ENCODE measurements at places on chromosomes 2 and 18.

DNA sequence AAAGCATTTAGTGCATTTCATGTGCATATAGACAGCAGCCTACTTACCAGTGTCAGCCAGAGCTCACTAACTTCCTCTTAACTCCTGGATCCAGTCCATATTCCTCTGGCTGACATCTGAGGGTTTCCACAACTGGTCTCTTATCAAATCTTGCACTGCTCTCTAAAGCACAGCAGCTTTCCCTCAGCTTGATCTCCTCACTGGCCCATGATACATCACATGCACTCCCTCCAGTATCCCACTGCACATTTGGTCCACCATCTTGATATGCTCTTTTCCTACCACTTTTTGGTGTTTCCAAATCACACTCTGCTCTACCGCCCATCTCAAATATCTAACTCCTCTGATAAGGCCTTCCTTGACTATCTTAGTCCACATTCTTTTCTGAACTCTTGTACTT, 105.0 kb upstream of the ZFP36L2 start:
- DNase-seq = no peak

DNA sequence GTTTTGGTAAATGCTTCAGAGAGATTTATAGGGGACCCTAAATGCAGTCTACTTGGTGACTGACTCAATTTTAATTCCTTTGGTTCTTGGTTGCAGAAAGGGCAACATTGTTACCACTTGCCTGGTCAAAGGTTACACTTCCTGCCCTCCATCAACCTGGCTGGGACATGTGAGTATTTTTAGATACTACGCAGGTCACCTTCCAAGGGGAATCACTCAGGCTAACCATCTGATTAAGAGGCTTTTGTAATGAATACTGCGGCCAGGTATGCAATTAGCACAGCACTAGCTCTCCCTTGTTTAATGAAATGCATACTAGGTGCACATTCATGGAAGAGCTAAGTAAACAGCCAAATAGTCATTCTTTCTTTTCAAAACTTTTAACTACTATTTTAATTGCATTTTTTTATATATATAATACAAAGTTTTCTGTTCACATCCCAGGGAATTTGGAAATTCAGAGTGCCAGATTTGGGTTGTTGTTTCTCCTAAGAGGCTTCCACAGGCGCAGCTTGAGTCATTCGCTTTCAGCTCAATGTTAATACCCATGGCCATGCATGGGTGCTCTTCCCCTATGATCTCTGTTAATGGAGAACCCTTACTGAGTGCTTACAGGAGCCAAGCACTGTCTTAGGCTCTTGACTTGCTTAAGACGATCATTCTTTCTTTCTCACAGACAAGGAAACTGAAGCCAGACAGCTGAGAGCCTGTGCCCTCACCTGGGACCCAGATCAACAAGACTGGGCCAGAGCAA, 152.2 kb downstream of the MTX2 start:
- DNase-seq = no peak

DNA sequence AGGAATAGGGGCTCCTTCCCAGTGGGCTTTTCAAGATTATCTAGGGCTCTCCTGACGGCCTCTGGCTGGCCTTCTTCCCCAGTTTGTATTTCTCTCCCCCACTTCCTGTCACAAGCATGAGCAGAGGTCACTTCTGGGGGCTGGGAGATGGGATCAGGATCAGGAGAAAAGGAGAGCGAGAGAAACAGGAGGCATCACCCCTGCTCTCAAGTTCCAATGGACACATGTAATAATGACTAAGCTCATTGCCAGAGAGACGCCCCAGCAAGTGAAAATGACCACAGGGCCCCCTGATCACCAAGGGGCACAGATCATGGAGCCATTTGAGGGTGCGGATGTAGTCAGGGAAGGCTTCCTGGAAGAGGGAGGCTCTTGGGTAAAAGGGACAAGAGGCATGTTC, 92.1 kb downstream of the SMAD7 start:
- DNase-seq = no peak

- DNase-seq = no peak
Observed at GRCh38 chr2:227006189-227006897, 157.7 kb downstream of the COL4A4 start.

GRCh38 chr18:12391487-12392165, 14.6 kb upstream of the AFG3L2 start:
- no peak for DNase-seq

DNA sequence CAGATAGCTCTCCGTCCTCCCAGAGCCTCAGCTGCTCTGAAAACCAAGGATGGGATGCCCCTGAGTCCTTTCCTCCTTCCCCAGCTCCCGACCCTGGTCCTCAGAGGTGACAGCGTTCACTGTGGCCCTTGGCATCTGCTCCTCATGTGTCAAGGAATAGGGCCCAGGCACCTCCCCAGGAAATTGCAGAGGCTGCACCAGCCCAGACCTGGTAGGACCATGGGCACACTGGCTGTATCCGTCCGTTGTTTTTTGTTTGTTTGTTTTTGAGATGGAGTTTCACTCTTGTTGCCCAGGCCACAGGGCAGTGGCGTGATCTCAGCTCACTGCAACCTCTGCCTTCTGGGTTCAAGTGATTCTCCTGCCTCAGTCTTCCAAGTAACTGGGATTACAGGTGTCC, 37.5 kb upstream of the SLC66A3 start:
- DNase-seq = no peak

DNA sequence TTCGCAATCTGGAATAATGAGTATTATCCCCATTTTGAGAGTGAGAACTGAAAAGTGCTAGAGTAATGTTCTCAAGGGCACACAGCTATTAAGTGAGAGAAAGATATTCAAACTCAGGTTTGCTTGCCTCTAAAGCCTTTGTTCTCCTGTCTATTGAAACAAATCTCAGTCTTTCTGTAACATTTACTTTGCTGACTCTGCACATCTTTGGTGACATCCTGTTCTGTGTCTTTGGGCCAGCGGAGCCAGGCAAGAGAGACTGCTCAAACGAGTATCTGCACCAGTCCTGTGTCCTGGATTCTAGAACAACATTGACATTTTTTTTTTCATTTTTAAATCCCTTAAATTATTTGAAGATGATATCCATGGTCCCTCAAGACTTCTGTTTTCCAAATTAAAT, 1539.2 kb upstream of the PIK3C3 start:
- no peak for DNase-seq

DNA sequence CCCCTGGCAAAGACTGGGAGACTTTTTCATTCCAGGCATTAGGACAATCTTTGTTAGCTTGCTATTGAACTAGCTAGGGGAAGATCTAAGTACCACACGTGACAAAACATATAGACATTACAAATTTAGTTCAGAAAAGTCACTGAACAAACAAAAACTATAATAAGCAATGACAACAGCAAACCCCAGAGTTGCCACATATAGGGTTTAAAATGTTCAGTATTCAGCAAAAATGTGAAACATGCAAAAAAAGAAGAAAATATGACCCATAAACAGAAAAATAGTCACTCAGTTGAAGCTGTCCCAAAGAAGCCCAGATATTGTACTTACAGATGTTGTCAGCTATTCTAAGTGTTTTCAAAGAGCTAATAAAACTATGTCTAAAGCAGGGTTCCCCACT, 431.1 kb upstream of the CDH2 start:
- DNase-seq = no peak

GRCh38 chr2:196170213-196170605, 1.2 kb downstream of the STK17B start:
- no peak for DNase-seq

- DNase-seq = no peak
Observed at GRCh38 chr18:30094556-30094955, 948.0 kb downstream of the DSC3 start.

Data from activated naive CD8-positive, alpha-beta T cell treated with anti-CD3 and anti-CD28 coated beads, Interleukin-2, amount 50 U/mL, for 16 hours (primary cell).